ENCODE measurements at places on chromosomes 6 and 20. TPM values are rescaled to one million over a fixed set of nuclear protein-coding genes. Genes with fewer than 3 reads are reported as not detected.
A peak's percentile ranks its signal among the peaks of the same experiment; 100 is the strongest.

GRCh38 chr6:89269252-89269651 is 45.8 kb downstream of the GABRR2 start:
- no peak for DNase-seq

Gene HSPA12B
- not detected for total RNA-seq

- DNase-seq, result no peak
Observed at GRCh38 chr6:144519426-144519825, 234.3 kb downstream of the UTRN start.

- DNase-seq, result no peak
Observed at GRCh38 chr6:582370-582769, 74.5 kb downstream of the HUS1B start.

Gene LINC00237
- total RNA-seq, result not detected

DNA sequence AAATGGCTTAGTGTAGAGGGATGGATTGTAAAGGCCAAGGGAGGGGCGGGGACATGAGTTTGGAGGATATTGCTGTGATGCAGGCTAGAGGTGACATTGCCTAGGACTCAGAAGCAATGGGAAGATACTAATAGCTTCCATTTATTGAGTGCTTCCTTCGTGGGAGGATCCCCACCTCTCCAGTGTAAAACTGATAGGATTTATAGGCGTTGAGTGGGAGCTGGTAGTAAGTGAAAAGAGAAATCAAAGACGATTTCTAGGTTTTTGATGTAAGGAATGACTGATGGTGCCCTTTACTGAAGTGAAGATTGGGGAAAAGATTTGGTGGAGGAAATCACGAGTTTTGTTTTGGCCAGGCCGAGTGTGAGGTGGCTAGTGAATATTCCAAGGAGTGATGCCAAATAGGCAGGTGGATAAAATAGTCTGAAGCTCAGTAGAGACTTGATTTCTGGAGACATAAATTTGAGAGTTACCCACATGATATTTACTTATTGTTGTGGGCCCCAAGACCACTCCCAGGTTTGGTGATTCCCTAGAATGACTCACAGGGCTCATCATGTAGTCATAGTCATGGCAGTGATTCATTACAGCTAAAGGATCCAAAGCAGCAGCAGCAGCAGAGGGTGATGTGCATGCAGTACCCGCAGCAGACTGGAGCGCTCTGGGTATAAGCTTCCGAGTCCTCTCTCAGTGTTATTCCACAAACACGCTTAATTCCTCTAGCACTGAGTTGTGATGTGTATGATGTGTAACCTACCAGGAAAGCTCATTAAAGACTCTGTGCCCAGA is 10.2 kb downstream of the RPRD1B start:
- DNase-seq, result no peak

GRCh38 chr6:105326216-105326615 is 76.7 kb downstream of the PREP start:
- DNase-seq, result no peak

Gene ENPP4
- total RNA-seq, result not detected

DNA sequence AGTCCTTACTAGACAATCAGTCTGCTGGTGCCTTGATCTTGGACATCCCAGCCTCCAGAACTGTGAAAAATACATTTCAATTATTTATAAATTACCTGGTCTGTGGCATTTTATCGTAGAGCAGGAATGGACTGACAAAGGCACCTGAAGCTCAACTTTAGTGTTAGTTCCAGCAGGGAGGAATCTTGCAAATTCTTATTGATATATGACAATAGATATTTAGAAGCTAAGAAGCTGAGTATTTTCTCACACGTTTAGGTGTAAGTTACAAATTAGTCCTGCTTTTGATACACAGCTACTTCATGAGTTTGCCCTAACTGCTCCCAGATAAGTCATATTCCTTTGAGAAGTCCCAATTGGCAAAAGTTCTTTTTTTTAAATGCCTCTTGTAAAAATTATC is 138.0 kb upstream of the ZNF217 start:
- DNase-seq, result no peak

Gene HMGCLL1
- total RNA-seq, result not detected

Gene PACSIN1
- total RNA-seq, result 0.12 TPM

- DNase-seq, result no peak
Observed at GRCh38 chr6:14458669-14459266, 341.2 kb downstream of the CD83 start.

DNA sequence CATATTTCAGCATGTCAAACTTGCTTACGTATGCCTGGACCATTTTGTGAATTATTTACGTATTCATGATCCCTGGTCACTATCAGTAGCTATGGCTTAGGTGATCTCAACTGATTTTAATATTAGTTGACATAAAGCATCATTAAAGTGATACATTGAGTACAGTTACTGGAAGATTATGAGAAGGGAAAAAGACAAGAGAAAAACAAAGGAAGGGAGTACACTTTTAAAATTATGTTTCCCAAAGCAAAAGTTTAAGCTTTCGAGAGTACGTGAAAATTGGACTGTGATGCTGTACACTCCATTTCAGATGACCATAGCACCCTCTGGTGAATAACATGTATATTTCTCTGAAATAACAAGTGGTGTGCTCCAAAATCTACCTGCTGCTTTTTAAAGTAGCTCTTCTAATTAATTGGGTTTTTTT is 215.0 kb upstream of the HSF2 start:
- peak; percentile 43 for DNase-seq

Gene KCNK17
- not detected for total RNA-seq

DNA sequence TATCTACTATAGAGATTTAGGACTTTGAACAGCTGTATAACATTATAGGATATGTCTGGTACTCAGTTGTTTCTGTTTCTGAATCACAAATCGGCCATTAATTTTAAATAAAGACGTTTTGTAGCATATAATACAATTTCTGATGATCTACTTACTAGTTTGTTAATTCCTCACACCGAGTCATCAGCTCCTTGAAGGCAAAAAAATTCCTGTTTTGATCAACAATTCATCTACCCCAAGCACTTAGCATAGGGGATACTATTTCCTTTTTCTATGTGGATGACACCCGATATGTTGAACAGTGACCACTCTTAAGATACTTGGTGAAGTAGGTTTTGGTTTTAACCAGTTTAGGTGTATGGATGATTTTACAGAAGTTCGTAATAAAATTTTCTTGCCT is 107.3 kb downstream of the NCOA3 start:
- no peak for DNase-seq

DNA sequence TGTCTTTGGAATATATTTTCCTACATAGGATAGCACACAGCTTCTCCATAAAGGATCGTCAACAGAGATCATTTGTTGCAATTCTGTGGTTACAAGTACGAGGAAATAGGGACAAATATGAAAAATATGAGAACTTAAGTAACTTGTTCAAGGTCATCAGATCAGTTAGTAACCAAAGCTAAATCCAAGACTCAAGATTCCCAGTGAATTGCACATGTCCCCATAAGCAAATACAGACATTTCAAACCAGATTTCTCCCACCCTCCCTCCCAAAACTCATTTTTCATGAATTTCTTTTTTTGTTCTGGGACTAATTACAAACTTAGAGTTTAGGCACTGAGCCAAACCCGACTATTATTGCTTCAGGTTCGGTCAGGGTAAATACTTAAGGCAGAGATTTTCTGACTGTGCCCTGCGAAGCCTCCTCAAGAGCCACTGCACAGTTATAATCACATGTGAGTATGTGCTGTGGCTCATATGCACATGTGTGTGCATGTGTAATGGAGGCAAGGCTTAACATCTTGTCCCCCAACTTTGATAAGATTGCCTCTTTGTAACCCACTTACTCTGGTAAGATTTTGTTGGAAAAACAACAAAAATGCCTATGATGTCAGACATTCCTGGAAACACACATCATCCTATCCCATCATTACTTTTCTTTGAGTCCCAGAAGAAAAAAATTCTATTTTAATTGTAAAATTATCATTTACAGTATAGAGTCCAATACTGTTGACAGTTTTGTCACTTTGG is 216.2 kb downstream of the CD83 start:
- no peak for DNase-seq

Gene ZMYND8
- 21.5 TPM for total RNA-seq

Gene LAMA5
- total RNA-seq, result 21.6 TPM

Gene SIRPB2
- total RNA-seq, result not detected

DNA sequence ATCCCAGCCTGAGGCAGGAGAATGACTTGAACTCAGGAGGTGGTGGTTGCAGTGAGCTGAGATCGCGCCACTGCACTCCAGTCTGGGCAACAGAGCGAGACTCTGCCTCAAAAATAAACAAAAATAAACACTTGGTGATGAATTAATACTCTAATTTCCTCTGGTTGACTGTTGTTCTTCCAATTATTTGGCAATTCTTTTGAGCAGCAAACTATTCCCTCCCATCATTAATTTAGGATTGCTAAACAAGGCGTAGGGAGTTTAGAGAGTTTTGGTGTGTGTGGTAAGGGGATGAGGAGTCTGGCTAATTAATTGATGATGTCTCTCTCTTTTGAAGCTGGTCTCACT is 2.7 kb upstream of the ID1 start:
- no peak for DNase-seq

Gene DEFB129
- total RNA-seq, result not detected

GRCh38 chr6:44043479-44044153 is 83.6 kb downstream of the MRPL14 start:
- DNase-seq, result peak; percentile 28

Gene TRIM38
- total RNA-seq, result 0.06 TPM

Gene MYB
- not detected for total RNA-seq

DNA sequence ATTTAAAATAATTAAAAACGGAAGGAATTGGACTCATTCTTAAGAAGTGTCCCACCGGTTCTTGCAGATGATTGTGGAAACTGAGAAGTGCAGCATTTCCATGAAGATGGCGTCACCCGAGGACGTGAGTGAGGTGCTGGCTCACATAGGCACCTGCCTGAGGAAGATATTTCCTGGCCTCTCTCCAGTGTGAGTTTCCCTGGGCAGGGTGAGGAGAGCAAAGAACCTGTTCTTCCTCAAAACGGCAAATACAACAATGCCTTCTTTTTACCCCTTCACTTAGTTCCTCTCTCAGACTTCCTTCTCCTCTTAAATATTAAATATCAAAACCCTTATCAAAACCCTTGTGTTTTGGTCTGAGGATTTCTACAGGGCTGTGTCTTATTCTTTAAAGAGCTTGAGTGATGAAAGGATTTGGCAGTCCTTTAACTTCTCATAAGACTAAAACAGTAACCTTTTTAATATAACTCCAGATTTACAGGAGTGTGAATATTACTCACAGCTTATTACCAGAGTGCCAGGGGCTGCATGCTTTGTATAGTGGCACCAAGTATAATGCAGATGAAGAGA is 156.3 kb downstream of the CARMIL1 start:
- DNase-seq, result no peak

Gene OR2H1
- total RNA-seq, result not detected

Gene SNRPB
- 1,118 TPM for total RNA-seq

Gene CLIC5
- not detected for total RNA-seq

Gene ISM1
- total RNA-seq, result not detected

- no peak for DNase-seq
Observed at GRCh38 chr20:4813863-4814695, 92.4 kb downstream of the PRND start.

Gene NCOA3
- 34.5 TPM for total RNA-seq

Gene TTK
- 62.7 TPM for total RNA-seq

Gene PGBD1
- total RNA-seq, result 10.8 TPM

Gene DIDO1
- 36.5 TPM for total RNA-seq

DNA sequence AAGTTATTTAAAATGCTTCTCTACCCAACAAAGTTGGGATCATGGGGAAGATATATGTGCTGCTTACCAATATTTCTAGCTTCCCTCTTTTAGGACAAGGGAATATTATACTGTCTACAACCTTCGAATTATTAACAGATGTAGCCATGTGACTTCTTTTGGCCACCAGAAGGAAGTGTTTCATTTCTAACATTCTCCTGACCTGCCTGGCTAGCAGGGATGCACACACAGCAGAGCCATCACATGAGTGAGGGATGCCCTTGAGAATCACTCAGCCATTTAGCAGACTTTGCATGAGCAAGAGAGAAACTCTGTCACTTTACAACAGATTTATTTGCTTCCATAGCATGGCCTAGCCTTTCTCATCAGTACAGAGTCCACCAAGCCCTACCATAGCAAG is 230.7 kb upstream of the MARCKS start:
- no peak for DNase-seq

DNA sequence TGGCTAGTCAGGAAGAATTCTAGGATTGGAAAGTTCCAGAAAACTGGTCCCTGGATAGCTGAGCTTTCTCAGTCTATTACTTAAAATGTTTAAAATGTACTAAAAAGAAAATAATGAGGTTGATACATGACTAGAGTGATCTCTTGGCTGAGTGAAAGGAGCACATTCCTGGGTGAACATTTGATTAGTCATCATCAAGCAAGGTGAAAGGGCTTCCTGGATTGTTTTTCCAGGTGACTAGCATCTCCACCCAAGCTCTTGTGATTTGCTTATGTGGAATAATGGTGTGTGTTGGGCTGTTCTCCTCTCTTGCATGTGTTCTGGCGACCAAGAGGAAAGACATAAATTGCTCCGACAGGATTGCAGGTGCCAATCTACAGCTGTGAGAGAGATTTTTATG is 42.9 kb downstream of the PKIB start:
- no peak for DNase-seq

- DNase-seq, result peak; percentile 48
Observed at GRCh38 chr6:82178077-82178758, 69.3 kb downstream of the IBTK start.

- peak; percentile 15 for DNase-seq
Observed at GRCh38 chr6:26493258-26493657, 6.8 kb upstream of the BTN1A1 start.

DNA sequence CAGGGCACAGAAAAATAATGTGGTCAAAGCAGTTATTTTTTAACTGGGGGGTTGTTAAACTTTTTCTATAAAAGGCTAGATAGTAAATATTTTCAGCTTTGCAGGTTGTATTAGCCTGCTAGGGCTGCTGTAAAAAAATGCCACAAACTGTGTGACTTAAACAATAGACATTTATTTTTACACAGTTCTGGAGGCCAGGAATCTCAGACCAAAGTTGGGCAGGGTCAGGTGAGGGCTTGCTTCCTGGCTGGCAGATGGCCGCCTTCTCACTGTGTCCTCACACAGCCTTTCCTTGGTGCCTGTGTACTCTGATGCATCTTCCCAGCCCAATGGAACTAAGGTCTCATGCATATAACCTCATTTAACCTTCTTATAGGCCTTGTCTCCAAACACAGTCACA is 294.7 kb downstream of the PTPRT start:
- no peak for DNase-seq

GRCh38 chr6:22925920-22926789 is 356.8 kb downstream of the HDGFL1 start:
- DNase-seq, result no peak

DNA sequence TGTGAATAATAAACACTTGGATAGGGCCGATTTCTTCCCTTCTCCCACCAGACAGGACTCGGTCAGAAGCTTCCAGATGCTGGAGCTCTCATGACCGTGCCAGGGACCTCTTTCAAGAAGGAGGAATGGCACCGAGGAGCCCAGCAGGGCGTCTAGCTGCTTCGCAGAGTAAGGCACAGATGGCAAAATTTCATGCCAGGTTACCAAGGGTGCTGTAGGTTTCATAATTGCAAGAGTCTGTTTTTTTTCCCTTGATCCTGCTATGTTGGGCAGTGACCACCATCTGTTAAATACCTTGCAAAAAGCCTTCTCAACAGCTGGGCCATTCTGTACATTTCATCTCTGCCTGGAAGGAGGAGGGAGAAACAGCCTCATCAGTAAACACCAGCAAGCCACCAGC is 111.8 kb downstream of the EDN3 start:
- DNase-seq, result peak; percentile 65

Gene TMEM170B
- 6.3 TPM for total RNA-seq

- DNase-seq, result no peak
Observed at GRCh38 chr20:63074182-63074581, 67.4 kb upstream of the BHLHE23 start.

- no peak for DNase-seq
Observed at GRCh38 chr6:70901324-70901723, 55.5 kb downstream of the B3GAT2 start.

- no peak for DNase-seq
Observed at GRCh38 chr20:50920997-50921396, 10.2 kb downstream of the ADNP start.
